ENCODE measurements at places on chromosomes 1 and 21.

- DNase-seq, result no peak
Observed at GRCh38 chr1:22662318-22662717, 9.3 kb downstream of the C1QB start.

GRCh38 chr1:158176399-158176798, 4.3 kb upstream of the CD1D start:
- no peak for DNase-seq

DNA sequence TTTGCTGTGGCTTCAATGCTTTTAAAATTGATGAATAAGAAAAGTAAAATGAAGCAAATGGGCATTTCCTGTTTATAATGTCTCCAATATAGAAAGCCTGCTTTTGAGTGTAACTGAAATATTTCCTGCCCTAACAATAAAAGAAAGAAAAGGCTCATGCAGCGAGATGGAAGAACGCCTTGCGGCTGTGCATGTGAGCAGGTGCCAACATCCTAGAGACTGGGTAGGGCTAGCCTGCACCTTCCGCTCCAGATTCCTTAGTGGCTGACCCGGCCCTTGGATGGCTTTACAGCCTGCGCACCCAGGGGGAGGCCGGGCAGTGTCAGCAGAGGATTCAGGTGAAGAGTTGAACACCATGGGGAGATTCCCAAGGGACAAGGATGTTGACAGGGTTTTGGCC, 21.8 kb downstream of the CNIH3 start:
- DNase-seq, result no peak

DNA sequence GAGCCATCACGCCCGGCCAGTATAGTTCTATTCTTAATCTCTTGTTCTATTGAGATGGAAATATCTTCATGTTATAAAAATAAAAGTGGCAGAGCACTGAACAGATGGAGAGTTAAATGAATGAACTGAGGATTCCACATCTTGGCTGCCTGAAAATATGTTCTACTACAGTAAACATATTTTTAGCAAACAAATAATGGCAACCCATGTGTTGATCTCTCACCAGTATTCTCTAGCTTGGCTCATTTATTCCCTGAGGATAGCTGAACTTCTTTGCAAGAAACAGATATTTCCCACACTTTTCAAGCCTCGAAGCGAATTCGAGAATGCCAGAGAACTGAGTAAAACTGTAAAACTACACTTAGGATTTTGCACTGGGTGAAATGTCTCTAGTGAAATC, 58.9 kb downstream of the DIRAS3 start:
- DNase-seq, result no peak

DNA sequence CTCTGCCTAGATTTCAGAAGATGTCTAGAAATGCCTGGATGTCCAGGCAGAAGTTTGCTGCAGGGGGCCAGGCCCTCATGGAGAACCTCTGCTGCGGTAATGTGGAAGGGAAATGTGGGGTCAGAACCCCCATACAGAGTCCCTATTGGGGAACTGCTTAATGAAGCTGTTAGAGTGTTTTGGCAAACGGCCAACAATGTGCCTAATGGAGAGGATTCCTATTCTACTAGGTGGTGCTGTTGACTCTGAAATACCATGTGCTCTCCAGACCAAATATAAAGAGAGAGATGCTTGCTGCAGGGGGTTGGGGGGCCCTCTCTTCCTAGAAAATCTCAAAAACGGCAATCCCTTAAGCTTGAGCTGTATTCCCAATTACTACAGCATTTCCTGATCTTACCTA, 57.1 kb upstream of the DR1 start:
- no peak for DNase-seq

DNA sequence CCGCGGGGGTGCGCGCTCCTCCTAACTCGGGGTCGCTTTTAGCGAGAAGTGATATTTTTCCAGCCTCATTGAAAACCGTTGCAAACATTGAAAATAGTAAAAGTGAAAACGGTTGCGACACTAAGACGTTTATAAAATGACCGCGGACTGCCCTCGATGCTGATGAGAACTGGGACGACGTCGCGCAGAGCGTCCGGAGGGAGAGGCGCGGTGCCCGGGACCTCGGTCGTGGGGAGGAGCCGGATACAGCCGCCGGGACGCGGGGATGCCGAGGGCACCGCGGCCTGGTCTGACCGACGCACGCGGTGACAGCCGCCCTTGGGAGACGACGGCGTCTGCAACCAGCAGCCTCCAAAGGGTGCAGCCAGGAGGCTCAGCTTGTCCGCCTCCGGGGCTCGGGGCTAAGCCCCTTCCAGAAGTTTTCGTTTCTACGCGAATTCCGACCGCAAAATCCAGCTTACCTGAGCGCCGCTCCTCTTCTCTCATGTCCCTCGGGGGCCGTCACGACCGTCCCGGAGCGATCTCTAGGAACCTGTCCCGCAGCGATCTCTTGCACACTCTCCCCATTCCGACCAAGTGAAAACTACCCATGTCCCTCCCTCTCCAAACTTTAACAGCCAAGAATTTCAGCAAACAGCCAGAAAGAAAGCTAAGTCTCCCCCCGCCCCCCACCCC, 144.4 kb upstream of the ETS2 start:
- no peak for DNase-seq

DNA sequence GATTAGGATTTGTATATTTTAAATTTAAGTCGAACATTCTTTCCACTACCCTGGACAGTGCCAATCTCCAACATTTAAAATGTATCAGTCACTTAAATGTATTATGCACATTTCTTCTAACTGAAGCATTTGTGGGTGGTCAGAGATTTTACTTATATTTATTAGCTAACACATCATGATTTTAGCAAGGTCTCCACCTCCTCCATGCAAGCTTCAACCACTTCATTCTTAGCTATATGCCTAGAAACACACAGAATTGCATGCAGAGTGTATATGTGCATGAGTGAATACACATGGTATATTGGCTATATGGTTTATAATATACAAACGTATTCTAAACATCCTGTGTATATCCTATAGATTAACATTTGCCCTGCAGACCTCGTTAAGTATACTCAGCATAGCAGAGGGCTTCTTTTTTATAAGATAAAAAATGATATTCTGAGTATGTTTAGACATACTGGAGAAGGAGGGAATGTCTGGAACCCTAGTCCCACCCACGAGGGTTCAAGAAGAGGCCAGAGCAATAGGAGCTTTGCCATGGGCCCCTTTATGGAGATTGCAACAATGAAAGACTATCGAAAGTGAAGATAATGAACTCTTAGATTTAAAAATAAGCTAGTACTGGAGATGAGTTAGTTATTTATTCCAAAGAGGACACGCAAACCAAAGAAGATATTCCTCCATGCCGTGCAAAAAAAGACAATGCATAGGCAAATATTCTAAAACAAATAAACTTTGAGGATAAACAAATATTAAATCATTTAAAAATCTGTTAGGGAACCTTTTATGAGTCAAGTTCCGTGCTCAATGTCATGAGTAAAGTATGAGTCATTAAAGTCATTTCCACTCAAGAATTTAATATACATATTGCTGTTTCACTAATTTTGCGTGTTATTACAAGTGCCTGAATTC, 480.4 kb downstream of the SIPA1L2 start:
- no peak for DNase-seq

DNA sequence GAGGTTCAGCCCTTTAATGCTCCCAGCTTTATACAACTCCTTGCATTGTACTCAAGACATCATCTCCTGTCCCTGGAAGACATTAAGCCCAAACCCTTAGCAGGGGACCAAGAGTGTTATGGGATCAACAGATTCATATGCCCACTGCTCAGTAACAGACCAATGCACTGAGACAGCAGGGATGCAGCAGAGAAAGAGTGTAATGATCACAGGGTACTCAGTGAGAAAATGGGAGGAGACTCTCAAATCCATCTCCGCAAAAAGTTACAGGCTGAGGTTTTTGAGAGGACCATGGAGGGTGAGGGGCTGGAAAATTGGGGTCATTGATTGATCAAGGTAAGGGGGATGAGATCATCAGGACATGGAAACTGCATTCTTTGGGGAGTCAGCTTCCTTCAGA, 96.2 kb downstream of the MATN1 start:
- DNase-seq, result no peak

GRCh38 chr1:69263921-69264391, 303.8 kb upstream of the LRRC7 start:
- DNase-seq, result no peak

- no peak for DNase-seq
Observed at GRCh38 chr1:205172729-205173366, 38.7 kb downstream of the DSTYK start.

DNA sequence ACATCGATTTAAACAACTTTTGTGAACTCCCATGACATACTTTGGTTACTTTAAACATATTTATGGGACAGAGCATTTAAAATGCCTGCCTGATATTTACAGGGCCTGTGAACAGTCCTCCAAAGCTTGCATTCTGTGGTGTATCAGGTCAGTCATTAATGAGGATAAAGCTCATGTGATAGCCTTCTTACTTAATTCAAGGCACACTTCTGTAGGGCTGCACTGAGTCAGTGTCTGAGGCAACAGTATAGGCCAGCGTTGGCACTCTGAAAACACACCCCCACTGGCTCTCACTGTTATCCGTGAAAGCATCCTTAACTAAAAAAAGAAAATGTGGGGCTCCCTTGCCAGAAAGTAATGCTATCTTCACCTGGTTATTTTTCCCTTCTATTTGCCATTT, 200.0 kb downstream of the NFIA start:
- no peak for DNase-seq

GRCh38 chr1:152447484-152447883, 33.4 kb upstream of the CRNN start:
- DNase-seq, result no peak

- no peak for DNase-seq
Observed at GRCh38 chr21:15729346-15729673, 472 bp upstream of the USP25 start.

GRCh38 chr1:46489638-46490405, at the start of gene DMBX1:
Gene DMBX1, plus strand, starts transcription at chr1:46489836. Its CDS starts 17,175 bp downstream, at chr1:46507011.
- peak; percentile 94 for DNase-seq

GRCh38 chr1:206674745-206675175, 9.9 kb upstream of the MAPKAPK2 start:
- no peak for DNase-seq

DNA sequence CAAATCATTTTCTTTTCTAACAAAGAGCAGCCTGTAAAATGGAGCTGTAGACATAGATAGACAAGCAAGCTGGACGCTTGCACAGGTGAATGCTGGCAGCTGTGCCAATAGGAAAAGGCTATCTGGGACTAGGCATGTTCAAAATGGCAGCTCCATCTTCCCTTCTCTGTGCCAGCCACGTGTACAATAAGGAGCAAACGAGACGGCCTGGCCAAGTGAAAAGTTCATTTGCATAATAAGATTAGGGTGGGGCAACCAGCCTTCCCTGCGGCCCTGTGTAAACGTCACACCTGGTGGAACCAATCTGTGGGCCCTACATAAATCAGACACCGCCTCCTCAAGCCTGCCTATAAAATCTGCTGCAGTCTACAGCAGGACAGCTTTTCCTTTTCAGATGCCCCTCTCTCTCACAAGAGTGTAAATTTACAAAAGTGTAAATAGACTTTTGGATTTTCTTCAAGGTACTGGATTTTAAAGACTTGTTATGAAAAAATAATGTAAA, 16.6 kb upstream of the EDEM3 start:
- no peak for DNase-seq

DNA sequence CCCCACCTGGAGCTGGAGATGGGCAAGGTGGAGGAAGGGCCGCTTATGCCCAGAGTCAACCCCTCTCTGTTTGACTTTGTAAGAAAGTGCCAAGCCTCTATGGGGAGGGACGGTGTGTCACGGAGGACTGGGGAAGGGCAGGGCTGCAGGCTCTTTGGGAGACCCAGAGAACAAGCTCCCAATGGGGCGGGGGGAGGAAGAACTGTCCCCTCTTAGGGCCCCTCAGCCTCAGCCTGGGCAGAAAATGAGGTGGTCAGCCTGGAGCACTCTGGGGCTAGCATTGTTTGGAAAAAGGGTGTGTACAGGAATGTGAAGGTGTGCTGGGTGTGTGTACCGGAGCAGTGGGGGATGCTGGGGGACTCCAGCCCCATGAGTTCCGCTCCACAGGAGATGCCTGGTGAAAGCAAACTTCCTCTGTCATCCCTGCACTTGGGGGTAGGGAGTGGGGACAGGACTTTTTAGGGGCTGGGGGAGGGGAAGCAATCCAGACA, 1.2 kb upstream of the INAVA start:
- DNase-seq, result no peak

DNA sequence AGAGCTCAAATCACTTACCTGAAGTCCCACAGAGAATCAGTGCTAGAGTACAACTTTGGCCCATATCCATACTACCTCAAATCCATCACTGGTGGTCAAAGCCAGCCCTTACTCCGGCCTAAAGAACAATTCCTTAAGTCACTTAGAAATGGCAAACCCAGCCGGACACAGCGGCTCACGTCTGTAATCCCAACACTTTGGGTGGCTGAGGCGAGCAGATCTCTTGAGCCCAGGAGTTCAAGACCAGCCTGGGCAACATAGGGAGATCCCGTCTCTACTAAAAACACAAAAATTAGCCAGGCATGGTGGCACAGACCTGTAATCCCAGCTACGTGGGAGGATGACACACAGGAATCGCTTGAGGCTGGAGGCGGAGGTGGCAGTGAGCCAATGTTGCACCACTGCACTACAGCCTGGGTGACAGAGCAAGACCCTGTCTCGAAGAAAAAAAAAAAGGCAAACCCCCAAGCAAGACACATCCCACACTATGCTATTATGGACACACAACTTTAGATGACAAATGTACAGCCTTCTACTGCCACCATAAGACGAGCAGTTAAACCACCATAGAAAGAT, 24.0 kb downstream of the NPHP4 start:
- DNase-seq, result no peak

- DNase-seq, result no peak
Observed at GRCh38 chr1:112298558-112298957, 97.5 kb upstream of the CTTNBP2NL start.

- DNase-seq, result no peak
Observed at GRCh38 chr1:4171480-4172450, 271.7 kb upstream of the C1orf174 start.

DNA sequence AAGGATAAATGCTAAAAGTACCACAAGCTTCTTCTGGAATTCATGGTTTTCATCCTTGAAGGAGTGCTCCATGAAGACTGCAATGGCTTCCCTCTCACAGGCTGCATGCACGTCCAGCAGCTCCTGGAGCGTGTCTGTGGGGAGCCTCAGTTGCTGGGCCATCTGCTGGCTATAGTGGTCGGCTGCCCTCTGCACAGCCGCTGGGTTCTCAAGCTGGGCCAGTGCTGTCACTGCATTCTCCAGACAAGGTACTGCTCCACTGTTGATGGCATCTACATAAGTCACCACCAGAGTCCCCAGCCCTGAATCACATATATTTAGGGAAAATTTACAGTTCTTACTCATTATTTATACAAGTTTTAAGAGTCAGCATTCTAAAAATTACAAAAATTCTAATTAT, 8.7 kb downstream of the GBP4 start:
- no peak for DNase-seq

DNA sequence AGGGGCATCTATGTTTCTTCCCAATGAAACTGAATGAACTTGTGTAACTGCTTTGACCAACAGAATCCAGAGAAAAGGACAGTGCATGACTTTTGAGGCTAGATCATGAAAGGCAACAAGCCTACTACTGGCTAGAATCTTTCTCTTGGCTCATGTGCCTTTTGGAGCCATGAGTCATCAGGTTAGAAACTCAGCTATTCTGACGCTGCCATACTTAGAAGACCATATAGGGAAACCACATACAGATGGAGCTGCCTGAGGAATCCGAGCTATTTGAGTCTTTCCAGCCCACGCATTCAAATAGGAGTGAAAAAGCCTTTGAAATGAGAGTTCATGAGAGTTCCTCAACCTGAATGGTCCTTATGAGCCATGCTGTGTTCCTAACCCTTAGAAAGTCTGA, 738.5 kb upstream of the CHRM3 start:
- no peak for DNase-seq

Data from D721Med (cell line).